ENCODE measurements at places on chromosomes 5 and 9.

DNA sequence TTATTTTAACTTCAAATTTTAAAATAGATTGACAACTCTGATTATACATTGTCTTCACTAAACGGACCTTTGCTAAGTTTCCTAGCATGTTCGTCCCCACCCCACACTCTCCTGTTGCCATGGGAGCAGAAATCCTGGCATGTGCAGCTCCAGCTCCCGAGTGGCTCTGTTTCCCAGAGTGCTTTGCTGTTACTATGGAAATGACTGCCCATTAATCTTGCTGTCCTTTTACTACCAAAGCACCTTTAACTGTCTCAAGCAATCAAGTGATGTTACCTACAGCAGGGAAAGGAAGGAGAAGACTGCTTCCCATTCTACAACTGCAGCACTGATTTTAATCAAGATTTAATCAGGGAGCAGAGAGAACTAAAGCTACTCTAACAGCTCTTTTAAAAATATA lies 212.0 kb upstream of the KIF2A start:
- peak; percentile 63 for DNase-seq

DNA sequence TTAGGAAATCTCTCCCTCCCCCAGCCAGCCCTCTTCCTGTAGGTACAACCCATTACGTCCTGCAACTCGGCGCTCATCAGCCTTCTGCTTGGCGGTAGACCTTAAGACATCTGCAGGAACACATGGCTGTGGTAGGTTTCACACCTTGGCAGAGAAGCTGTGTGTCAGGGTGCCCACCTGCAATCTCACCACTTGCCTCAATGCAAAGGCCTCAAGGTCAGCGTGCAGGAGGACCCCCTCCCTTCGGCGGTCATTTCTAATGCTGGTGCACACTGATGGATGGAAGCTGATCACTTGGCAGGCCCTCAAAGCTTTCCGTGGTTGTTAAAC lies 67.3 kb downstream of the CRB2 start:
- no peak for DNase-seq

DNA sequence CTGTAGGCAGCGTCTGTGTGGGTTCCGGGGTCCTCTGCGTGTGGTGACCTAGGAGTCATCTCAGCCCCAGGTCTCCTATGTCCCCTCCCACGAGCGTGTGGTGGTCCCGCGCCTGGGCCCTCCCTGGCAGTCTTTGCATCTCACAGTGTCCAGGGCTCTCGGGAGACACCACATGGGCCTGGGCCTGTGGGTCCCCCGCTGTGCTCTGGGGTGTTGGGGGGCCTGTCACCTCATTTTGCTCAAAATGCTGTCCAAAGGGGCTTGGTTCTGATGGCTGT lies 27.1 kb downstream of the CEP72 start:
- no peak for DNase-seq

- DNase-seq = no peak
Measured at GRCh38 chr9:82588301-82589180, 474.4 kb downstream of the RASEF start.

DNA sequence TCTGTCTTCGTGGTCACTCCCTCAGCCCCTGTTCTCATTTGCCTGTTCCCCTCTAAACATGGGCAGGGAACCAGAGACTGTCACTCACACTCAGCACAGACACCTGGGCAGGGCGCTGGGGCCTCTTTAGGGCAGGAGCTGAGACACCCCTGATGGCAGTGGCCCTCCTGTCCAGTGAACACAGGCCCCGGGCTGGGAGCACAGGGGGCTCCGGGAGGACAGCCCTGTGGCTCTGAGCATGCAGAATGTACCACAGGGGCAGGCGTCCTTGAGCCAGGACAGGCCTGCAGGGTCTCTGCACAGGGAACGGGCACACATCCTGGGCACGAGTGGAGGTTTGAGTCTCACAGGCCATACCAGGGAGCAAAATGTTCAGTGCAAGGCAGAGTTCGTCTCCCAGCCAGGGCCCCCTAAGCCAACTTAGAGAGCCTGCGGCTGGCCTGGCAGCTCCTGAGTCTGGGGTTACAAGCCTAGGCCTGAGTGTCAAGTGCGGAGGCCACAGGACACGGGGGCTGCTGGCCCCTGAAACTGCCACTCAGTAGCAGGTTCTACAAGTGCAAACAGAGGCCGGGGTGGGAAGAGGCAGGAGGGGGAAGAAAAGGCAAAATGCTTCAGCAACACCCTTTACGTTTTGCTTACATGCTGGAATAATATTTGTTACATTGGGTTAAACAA lies 55.9 kb upstream of the NKD2 start:
- no peak for DNase-seq

- DNase-seq = no peak
Measured at GRCh38 chr5:58268268-58268667, 191.6 kb downstream of the PLK2 start.

DNA sequence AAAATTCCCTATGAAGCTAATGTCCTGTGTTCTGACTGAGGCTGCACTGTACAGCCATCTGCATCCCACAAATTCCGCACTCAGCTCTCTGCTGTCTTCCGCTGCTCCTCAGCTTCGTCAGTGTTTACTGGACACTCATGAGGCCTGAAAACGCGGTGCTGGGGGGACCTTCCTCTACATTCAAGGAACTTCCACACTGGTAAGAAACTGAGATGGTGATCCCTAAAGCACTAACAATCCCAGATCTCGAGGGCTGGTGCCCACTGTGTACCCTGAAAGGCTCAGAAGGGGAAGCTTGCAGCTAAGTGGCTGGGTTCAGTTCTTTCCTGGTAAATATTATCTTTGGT lies 117.9 kb downstream of the NRG2 start:
- DNase-seq = no peak

- peak; percentile 48 for DNase-seq
Measured at GRCh38 chr5:134371834-134372340, 518 bp downstream of the UBE2B start.

DNA sequence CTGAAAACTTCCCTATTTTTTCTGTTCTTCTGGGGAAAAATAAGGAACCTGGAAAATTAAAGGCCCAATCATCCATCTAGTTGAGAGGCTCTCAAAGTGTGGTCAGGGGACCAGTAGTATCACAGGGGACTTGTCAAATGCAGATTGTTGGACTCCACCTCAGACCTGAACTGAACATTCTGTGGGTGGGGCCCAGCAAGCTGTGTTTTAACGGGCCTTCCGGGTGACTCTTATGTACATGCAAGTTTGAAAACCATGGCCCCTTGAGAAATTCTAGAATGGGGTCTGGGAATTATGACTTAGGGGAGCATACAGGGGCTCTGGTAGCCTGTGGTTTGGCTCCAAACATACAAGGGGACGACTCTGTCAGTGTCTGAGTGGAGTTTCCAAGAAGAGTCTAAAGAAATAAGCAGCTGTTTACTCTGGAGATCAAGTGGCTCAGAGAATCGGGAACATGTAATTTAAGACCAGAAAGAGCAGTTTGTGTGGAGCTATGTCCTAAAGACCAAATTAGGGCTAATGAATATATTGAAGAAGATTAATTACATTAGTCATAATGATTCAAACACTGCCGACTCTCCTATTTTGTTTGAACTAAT lies 177.4 kb downstream of the SLC28A3 start:
- no peak for DNase-seq

- DNase-seq = no peak
Measured at GRCh38 chr9:16624744-16625117, 245.7 kb downstream of the BNC2 start.

DNA sequence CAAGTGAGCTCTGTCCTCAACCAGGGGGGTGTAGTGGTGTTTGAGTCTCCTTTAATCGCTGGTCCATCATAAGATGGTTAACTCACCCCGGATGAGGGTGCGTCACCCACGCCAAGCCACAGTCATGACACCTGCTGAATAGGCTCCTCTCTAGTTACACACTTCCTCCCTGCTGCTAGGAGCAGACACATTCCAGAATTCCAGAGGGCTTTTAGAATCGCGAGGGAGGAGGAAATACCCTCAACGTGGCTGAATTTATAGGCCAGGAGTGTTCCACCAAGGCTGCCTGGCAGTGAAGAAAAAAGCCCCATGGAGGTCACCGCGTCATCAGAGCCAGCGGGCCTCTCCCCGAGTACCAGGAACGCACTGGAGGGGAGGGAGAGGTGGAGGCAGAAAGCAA lies 5.1 kb downstream of the GLRX start:
- DNase-seq = no peak

DNA sequence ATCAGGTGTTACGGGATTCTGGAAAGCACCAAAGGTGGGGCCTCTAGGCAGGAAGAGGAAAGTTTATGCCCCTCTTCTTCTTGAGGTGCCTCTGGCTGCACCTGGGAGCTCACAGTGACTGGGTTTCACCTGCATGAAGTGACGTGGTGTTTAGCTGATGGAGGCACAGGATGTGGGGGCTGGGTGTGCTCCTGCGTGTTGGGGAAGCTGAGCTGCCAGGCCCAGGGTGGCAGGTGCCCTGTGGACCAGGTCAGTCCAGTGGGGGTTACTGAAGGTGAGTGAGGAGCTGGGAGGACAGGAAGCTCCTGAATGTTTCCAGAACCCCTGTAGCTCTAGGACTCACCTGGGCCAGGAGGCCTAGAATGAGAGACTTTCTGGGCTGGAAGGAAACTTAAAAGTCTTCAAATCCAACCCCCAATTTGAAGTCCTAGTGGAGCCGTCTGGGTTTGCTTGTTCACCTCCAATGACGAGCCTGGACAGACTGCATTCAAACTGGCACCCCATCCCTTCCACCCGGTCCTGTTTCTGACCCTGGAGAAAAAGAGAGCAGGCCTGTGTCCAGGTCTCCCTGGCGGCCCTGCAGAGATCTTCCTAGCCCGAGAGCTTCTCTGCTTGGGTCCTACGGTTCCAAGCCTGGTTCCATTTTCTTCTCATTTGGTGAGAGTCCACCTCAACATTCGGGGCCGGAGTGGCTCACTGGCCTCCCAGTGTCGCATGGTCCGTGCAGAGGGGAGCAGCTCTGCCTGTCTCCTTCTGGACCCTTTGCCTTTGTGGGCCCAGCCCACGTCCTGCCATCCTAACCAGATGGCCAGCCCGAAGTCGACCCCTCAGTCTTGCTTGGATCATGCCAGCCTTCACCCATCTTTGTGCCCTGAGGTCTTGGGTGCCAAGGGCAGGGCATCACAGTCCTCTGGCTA lies 22.3 kb downstream of the TRAF1 start:
- DNase-seq = no peak

DNA sequence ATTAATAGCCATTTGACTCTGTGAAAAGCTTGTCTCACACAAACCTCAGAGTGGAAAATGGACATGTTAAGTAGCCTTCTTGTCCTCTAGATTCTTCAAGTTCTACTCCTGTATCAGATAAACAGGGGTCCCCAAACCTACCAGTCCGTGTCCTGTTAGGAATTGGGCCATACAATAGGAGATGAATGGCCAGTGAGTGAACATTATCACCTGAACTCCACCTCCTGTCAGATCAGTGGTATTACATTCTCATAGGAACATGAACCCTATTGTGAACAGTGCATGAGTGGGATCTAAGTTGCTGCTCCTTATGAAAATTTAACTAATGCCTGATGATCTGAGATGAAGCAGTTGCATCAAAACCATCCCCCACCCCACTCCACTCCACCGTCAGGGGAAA lies 136.3 kb downstream of the TMEM232 start:
- DNase-seq = no peak

GRCh38 chr5:135826221-135826525 lies 8.3 kb upstream of the SLC25A48 start:
- no peak for DNase-seq

All from NCI-H524 (cell line).